ENCODE measurements at places on chromosomes 6 and 20.

DNA sequence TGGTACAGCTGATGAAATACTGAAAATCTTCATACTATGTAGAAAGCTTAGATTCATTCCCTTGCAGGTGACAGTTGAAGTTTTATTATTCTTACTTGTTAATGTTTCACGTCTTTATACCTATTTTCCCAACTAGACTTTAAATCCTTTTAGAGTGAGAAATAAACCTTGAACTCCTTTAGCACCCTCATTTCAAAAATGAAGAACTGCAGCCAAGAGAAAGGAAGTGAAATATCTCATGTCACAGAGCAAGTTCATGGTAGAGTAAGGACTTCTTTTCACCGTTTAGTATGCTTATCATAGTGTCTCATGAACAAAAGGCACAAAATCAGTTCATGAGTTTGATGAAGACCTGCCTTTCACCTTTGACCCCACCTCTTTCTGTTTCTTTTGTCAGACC, 38.5 kb downstream of the ORC3 start:
- DNase-seq, result no peak

DNA sequence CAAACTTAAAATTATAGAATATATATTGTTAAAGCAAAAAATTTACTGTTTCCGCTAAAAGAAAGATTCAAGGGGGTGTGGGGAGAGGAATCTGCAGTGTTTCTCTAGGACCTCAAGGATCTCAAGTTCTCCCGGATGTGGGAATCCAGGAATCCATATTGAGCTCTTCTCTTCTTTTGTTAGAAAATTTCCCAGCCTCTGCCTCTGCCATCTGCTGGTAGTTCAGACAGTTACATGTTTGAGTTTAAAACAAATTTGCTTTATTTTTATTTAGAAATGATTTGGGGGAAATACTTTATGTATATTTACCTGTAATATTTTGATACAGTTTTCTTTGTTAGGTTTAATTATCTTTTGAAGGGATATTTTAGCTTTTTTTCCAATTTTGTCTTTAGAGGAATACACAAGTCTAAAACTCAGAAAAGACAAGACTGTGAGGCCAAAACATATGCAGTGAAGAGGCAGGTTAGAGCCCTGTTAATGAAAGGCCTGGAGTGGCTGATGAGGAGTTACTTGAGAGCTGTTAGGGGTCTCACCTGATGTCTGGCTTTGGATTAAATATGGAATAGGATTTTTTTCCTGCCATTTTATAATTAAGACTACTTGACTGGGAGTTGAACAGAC, 268.8 kb downstream of the ARID1B start:
- DNase-seq, result no peak

- DNase-seq, result no peak
These were observed 16.1 kb upstream of the B4GALT5 start for GRCh38 chr20:49729780-49730179.

DNA sequence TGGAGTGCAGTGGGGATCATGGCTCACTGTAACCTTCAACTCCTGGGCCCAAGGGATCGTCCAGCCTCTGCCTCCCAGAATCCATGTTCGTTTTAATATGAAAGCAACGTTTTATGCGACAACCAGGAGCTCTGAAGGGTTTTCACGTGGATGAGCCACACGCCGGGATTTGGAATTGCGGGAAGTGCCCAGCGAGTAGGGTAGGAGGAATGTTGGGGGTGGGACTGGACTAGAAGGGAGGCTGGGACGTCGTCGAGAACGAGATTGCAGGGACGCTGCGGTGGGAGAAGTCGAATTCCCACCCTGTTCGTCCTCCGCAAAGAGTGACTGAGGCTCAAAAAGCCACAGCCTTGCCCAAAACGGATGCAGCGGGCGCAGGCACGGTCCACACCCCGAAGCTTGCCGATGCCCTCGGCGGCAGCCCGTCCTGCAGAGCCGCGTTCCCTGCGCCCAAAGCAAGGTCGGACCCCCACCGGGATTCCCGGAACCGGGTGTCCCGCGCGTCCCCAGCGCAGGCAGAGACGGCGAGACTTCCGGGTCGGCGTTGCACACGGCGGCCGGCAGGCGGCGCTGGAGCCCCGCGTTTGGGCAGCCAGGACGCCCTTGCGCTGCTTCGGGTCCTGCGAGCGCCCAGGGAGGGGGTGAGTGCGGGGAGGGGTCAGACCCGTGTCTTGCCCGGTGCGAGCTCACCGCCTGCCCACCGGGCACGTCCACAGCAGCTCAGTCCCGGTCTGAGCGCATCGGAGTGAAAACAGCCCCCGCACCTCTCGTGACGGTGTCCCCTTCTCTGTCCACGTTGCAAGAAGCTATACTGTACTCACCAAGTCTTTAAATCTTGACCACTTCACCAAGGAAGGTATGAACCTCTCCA, 87.8 kb downstream of the DHX35 start:
- DNase-seq, result peak; percentile 51

- DNase-seq, result no peak
These were observed 52.0 kb upstream of the SMOC2 start for GRCh38 chr6:168388641-168389633.

- no peak for DNase-seq
These were observed 123.1 kb downstream of the HIVEP2 start for GRCh38 chr6:142821860-142822259.

GRCh38 chr6:158611039-158611438, 33.5 kb downstream of the DYNLT1 start:
- DNase-seq, result no peak

DNA sequence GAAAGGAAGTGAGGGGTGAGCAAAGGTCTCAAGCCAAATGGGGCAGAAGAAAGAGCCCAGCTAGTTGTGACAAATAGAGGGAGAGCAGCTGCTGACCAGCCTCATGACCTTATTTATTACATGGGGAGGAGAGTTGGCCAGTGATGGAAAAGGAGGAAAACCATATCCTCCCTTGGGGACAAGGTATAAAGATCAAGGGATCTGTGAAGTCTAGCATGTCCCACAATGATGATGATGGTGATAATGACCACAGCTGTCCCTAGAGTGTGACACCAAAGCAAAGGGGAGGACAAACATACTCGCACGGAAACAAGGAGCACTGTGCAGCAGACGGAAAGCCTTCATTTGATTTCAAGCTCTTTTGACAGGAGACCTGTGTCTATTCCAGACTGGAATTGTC, 190.4 kb upstream of the MCHR2 start:
- DNase-seq, result no peak

DNA sequence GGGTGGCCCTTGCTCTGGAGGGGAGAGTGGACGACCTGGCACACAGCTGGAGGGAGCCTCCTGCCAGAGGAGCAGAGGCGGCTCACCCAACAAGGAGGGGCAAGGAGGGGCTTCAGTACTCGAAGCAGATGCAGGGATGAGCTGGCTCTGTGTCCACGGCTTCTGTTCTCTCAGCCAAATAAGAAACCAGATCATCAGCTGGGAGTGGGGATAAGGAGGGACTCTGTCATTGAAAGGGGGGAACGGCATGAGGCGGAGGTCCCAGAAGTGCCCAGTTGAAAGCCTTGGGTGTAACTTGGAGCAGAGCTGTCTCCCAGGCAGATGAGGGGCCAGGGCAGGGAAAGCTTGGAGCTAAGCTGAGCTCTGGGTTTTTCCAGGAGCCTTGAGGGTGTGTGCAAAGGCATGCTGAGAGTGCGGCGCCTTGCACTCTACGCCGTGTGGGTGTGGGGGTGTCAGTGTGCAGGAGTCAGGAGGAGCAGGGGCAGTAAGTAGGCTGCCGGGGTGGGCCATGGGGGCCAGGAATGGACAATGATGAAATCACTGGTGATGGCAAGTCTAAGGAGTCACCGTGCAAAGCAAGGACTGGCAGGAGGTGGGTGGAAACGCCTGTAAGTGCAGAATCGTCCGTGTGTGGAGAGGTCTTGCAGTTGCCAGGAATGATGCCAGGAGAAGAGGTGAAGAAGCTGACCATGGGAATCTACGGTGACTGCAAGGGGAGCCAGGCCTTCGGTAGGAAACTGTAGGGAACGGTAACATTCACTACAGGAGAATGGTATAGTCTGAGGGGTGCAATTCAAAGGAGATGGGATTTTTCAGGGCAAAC, 85.4 kb upstream of the FOXQ1 start:
- DNase-seq, result no peak

DNA sequence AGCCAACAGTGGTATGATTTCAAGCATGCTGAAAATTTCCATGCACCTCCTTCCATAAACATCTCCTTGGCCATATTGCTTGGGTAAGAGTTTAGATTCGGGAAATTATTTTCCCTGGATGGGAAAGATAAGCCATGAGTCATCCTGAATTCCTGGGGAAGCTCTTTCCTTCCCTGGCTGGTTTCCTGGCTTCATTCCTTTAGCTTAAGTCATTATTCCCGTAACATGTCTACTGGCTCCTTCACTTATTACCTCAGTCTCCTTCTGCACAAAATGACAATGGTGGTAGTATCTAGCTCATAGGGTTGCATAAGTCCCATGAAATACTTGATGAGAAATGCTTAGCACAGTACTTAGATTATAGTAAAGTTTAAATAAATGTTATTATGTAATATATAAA, 27.6 kb downstream of the TINAG start:
- DNase-seq, result no peak

- DNase-seq, result no peak
These were observed 1.5 kb downstream of the HTR1E start for GRCh38 chr6:86938814-86939213.

DNA sequence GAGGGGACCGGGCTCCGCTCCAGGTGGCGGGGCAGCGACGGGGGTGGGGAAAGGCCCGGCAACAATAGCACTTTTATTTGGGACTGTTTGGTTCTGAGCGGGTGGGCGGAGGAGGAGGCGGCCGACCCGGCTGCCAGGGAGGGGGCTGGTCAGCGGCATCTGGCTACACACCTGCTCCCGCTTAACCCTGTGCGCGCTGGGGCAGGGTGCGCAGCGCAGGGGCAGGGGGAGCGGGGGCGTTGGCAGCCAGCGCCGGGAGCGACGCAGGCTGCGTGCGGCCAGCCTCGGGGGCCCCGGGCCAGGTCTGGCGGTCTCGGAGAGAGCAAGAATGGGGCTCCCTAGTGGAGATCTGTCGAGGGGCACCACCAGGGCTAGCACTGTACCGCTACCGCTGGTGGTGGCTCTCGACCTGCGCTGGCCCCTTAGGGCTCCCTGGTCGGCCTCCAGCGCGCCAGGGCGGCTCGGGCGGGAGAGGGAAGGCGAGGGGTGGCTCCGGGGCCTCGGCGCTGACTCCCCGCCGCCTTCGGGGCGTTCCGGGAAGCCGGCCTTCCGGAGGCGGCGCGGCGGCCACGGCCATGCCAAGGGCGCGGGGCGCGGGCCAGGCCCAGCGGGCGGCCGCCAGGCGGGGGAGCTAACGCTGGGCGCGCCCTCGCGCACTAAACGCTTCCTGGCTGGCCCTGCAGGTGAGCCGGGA, 92.4 kb downstream of the NCR2 start:
- DNase-seq, result no peak

- DNase-seq, result no peak
These were observed 70.2 kb upstream of the TBC1D7 start for GRCh38 chr6:13398421-13398994.

- DNase-seq, result no peak
These were observed 254.2 kb downstream of the ERMARD start for GRCh38 chr6:170005665-170006064.

GRCh38 chr6:170086639-170087420, 204.0 kb downstream of the DLL1 start:
- DNase-seq, result no peak

GRCh38 chr20:39081255-39081654, 119.1 kb downstream of the DHX35 start:
- DNase-seq, result peak; percentile 23

DNA sequence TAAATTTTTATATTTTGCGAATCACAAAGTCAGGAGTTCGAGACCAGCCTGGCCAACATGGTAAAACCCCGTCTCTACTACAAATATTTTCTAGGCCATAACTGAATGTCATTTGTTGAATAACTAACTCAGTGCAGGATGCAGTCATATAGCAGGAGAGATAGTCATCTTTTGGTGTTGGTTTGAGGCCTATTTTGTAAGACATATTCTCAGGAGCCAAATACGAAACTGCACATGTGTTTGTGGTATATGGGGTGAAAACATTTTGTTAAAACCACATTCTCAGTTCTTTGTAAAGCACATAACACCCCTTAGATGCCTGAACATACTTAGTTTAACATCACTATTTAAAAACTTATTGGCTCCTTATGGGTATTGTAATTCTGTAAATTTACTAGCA, 4.7 kb upstream of the ENPP5 start:
- DNase-seq, result no peak

DNA sequence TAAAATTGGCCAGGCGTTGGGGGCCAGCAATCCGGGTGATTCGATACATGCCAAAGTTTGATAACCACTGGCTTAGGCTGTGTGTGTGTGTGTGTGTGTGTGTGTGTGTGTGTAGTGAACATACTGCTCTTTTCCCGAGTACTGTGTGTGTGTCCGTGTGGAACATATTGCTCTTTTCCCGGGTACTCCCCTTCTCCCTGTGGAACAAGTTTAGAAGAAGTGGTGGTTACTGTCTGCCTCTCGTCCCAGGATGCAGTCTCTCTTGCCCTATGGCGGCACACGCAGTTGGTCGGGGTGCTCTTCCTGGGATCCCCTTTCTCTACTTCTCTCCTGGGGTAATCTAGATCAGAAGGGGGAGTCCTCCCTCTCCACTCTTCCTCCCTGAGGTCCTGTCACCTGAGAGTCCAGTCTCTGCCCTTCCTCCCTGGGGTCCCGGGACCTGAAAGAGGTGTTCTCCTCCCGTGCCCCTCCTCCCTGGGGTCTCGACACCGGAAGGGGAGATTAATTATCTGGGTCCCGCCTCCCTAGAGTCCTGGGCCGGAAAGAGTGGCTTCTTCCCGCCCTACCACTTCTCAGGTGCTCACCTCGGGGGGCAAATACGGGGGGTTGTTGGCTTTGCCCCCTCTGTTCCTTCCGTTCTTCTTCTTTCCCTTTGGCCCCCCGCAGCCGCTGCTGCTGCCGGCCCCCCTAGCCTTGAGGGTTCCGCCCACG, 516 bp downstream of the GTPBP2 start:
- peak; percentile 57 for DNase-seq

- no peak for DNase-seq
These were observed 271.6 kb downstream of the DHX35 start for GRCh38 chr20:39233755-39234154.

DNA sequence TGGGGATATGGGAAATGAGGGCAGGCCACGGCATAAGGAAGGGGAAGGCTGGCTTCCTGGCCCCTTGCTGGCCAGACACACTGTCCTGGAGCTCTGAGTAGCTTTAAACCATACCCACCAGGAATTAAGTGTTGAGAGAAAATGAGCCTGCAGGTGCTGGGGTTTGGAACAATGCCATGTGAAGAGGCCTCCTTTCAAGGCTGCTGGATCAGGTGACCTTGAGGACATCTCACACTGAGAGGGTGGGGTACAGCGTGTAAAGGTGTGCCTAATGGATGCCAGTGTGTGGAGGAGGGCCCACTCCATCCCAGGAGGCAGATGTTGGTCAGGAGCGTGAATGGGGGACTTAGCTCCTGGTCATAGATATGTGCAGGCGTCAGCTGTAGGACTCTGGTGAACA, 74.8 kb upstream of the MLN start:
- DNase-seq, result no peak

- DNase-seq, result no peak
These were observed 40.9 kb downstream of the PDYN start for GRCh38 chr20:1952737-1953530.

- no peak for DNase-seq
These were observed 265.2 kb downstream of the QKI start for GRCh38 chr6:163679753-163680152.

GRCh38 chr6:5159162-5159561, 74.0 kb downstream of the PPP1R3G start:
- DNase-seq, result no peak

GRCh38 chr6:136252441-136252840, 2.3 kb upstream of the MTFR2 start:
- DNase-seq, result no peak

- DNase-seq, result no peak
These were observed 635 bp downstream of the FLOT1 start for GRCh38 chr6:30741789-30742315.

Measured in HL-60 (cell line).